ENCODE measurements at places on chromosomes 6 and 20.

DNA sequence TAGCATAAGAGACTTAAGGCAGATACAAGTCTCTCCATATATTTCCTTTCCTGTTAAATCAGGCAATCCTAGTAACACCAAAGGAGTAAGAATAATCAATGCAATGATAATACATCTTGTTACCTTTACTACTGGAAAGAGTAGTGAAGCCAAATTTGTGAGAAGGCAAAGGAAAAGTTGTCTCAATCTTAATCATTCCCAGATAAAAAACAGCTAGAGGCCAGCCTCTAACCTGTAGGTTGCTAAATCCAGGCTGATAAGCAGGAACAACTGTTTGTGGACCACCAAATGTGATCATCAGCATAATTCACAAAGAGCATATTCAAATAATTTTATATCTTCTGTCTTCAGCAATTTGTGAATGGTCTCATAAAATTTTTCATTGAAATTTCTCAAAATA is 189.2 kb upstream of the ADGRB3 start:
- DNase-seq = no peak

- DNase-seq = no peak
Measured at GRCh38 chr20:47585087-47585747, 83.5 kb downstream of the NCOA3 start.

- no peak for DNase-seq
Measured at GRCh38 chr6:133254552-133255228, 13.5 kb downstream of the EYA4 start.

- no peak for DNase-seq
Measured at GRCh38 chr6:165456286-165456685, 146.9 kb upstream of the C6orf118 start.

GRCh38 chr6:127484212-127484863 is 25.1 kb upstream of the KIAA0408 start:
- no peak for DNase-seq

DNA sequence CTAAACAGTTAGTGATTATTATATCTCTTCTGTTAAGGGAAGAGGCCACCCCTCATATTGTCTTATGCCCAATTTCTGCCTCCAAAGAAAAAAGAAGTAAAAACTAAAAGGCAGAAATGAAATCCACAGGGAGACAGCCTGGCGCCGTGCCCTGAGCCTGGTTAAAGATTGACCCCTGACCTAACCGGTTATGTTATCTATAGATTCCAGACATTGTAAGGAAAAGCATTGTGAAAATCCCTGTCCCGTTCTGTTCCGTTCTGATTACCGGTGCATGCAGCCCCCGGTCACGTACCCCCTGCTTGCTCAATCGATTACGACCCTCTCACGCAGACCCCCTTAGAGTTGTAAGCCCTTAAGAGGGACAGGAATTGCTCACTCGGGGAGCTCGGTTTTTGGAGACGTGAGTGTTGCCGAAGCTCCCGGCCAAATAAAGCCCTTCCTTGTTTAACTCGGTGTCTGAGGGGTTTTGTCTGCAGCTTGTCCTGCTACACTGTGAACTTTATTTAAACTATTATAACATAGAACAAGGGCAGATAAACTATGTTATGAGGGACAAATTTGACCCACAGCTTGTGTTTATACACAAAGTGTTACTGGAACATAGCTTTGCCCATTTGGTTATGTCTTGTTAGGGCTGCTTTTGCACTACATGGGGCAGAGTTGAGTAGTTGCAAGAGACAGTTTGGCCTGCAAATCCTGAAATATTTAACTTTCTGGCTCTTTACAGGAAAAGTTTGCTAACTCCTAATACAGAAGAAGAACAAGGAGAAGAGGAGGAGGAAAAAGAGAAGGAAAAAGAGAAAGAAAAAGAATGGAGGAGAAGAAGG is 49.6 kb downstream of the CD24 start:
- DNase-seq = no peak

DNA sequence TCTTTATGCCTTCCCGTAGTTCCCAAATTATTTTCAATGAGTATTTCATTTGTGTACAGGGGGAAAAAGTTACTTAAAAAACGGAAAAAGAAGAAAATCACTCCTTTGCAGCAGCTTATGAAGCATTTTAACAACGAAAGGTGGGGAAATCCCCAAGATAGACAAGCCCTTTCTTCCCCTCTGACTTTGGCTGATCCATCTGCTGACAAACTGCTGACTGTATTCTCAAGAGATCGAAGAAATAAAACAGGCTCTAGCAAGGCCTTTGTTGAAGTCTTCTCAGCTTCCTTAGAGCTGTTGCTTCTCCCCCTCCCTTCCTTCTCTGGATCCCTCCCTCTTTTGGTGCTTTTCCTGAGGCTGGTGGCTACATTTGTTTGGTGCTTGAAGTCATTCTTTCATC is 325.2 kb downstream of the NRN1 start:
- DNase-seq = no peak

GRCh38 chr20:13174402-13174801 is 46.7 kb upstream of the ISM1 start:
- no peak for DNase-seq

DNA sequence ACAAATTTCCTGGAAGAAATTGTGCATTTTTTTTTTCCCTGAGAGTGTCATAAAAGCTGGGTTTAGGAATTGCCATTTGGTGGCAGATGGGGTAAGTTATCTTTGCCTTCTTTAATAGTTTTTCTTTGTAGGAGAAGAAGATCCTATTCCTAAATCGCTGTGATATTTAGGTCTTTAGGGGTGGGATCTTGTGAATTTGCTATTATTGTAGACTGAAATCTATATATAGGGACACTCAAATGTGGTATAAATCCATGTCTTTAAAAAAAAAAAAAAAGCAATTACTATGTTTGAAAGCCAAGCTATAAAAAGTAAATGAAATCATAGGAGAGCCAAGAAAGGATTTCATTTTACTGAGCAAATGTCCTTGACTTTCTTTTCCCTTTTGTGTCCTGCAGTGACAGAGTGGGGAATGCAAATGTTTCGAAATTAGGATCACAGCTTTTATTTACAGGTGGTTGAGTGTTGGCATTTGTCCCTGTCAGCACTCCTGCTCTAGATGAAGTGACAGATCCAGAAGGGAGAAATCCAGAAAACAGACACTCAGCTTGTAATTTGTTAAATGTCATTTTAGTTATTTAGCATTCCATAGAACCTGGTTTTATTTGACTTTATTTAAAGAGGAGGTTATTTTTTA is 29.4 kb downstream of the TIAM2 start:
- no peak for DNase-seq

GRCh38 chr20:19408971-19409370 is 196.5 kb downstream of the SLC24A3 start:
- no peak for DNase-seq

GRCh38 chr20:10667077-10667401 is 6.8 kb downstream of the JAG1 start:
- no peak for DNase-seq

DNA sequence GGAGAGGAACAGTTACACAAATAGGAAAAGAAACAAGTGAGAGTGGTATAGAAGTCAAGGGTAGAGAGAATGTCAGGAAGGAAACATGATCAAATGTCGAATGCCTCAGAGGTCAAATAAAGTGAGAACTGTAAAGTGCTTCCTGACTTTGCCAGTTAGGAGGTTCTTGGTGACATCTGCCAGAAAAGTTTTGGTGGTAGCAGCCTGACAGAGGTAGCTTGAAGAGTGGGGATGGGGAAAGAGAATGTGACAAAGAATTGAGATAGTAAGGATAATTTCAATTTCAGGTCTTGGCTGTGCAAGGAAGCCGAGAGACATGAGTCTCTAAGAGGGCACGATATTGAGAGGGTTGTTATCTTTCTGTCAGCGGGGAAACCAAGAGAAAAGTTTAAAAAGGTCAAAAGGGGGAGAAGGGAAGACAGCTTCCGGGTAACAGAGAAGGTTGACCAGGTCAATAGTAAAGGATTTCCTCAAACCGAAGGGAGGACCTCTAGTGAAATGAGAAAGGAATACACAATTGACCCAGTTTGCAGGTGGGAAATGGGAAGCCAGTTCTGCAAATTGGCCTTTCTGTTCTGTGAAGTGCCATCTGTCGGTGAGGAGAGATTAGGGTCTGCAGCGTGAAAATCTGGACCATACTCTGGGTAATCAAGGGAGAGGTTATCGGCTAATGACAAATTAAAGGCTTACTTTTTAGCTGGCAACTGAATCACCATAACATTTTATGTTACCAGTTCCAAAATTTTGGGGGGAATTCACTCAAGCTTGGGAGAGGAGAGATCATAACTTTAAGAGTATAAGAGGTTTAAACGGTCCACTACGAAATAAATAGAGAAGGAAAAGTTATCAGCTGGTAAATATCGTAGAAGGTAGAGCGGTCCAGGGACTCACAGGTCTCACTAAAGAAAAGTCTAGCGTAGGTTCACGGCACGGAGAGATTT is 973 bp upstream of the BRD2 start:
- peak; percentile 44 for DNase-seq

GRCh38 chr6:80382811-80383210 is 276.3 kb downstream of the BCKDHB start:
- DNase-seq = no peak

Data from CD4-positive, alpha-beta T cell treated with Interleukin-15 for 1 hour (primary cell).